ENCODE measurements at places on chromosomes 16 and 17.
A peak's percentile ranks its signal among the peaks of the same experiment; 100 is the strongest.

- peak; percentile 73 for DNase-seq
Observed at GRCh38 chr17:10327640-10328039, 45.2 kb downstream of the MYH13 start.

- DNase-seq, result no peak
Observed at GRCh38 chr17:72735592-72735991, 356.9 kb downstream of the SLC39A11 start.

GRCh38 chr17:27265333-27265732, 28.6 kb upstream of the WSB1 start:
- DNase-seq, result no peak

GRCh38 chr17:79459003-79459655, 151.7 kb downstream of the RBFOX3 start:
- DNase-seq, result no peak

Measured in RKO (cell line).